Activated CD8-positive, alpha-beta memory T cell treated with anti-CD3 and anti-CD28 coated beads, Interleukin-2, amount 10 ng/mL, durations not matched to agents 7 days and 5 days (primary cell): ENCODE measurements at places on chromosomes 1 and 21. TPM values are rescaled to one million over a fixed set of nuclear protein-coding genes. Genes with fewer than 3 reads are reported as not detected.

Gene FAM72B
- total RNA-seq = 34.9 TPM

Gene NPHS2
- total RNA-seq = not detected

Gene GFI1
- 87.8 TPM for total RNA-seq

Gene NCAM2
- not detected for total RNA-seq

- peak; percentile 56 for DNase-seq
Measured at GRCh38 chr1:6260961-6261614, at the start of gene GPR153. TSS of gene GPR153 (minus strand) at chr1:6261098. CDS start at chr1:6254905, 6,193 bp downstream.

DNA sequence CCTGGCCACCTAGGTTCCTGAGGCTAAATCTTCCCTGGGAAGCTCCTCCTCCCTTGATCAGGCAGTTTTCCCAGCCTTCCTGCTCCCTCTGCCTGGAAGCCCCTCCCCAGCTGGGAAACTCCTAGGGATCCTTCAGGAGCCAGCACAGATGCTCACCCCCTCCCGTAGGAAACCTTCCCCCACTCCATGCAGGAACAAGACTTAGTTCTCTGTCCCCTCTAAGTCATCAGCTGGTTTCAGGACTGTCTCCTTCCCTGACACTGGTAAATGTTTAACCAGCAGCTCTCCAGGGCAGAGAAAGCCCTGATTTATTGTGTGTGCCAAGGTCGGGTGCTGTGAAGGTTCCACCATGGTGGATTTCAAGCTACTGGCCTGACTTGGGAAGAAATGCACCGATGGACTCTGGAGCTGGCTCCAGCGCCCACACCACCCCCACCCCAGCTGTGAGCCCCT lies 25.0 kb downstream of the TTC39A start:
- no peak for DNase-seq
